ENCODE measurements at places on chromosomes 7 and 10.

GRCh38 chr7:28033386-28033785, 147.2 kb downstream of the JAZF1 start:
- no peak for DNase-seq

DNA sequence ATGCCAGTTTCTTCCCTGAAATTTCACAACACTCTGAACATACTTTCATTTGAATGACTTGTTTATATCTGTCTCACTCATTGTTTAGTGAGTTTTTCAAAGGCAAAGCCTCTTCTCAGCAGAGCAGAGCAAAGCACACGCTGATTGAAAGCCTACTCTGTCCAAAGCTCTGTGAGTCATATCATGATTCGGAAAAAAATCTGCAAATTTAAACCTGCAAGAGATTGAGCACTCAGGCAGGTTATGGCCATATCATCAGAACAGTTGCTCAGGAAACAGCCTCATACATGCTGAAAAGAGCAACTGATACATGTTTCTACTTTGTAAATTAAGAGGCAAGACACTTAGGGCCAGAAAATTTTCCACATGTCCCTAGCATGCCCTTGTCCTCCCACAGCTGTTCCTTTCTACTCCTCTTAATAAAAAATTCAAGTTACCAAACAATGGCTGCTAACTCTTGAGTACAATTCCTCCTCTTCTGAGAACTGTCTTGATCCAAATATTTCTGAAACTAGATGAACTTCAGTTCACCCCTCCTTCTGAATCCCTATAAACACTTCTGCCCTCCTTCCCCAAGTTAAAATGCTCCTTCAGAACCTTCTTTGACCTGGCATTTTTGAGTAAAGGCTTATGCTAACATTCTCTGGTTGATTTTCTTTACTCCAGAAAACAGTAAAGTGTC, 140.6 kb upstream of the HPS1 start:
- no peak for DNase-seq

- no peak for DNase-seq
Observed at GRCh38 chr10:35644050-35644950, 2.2 kb upstream of the FZD8 start.

DNA sequence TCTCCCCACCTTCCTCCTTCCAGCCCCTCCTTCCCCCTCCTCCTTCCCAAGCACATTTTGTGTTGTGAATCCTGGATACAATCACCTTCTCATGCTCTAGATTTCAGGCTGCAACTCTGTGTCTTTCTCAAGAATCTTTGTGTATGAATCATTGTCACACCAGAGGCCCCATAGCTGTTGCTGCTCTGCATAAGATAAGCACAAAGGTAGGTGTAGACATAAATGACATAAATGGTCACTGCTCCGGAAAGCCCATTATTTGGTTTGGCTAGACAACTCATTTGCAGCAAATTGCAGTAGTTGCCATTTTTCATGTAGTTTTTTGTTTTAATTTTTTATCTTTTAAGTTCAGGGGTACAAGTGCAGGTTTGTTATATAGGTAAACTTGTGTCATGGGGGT, 216.3 kb upstream of the NRP1 start:
- no peak for DNase-seq

GRCh38 chr10:28962768-28963167, 285.4 kb downstream of the BAMBI start:
- no peak for DNase-seq

DNA sequence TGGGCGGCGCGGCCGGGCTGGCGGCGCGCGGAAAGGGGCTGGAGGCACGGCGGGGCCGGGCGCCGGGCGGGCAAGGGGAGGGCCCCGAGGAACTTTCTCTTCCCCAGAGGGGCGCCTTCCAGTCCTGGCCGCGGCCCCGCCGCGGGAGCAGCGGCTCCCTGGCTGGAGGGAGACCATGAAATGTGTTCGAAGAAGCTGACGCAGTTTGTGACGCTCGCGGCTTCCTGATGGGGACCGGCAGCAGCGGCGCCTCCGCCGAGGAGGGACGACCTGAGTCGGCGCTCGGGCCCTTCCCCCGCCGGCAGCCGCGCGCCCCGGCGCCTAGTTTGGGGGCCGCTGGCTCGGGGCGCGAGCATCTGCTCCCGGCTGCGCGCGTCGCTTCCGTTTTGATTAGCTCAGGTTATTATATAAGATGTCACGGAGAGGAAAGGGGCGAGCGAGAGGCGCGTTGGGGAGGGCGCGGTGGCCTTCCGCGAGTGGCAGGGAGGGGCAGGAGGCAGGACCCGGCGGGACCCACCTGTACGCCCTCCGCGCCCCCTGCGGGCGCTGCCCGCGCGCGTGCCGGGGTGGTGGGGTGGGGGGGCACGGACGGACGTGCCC, 57.1 kb upstream of the PCGF5 start:
- DNase-seq, result peak; percentile 41

GRCh38 chr7:104862719-104863118, 151.3 kb upstream of the KMT2E start:
- DNase-seq, result no peak

DNA sequence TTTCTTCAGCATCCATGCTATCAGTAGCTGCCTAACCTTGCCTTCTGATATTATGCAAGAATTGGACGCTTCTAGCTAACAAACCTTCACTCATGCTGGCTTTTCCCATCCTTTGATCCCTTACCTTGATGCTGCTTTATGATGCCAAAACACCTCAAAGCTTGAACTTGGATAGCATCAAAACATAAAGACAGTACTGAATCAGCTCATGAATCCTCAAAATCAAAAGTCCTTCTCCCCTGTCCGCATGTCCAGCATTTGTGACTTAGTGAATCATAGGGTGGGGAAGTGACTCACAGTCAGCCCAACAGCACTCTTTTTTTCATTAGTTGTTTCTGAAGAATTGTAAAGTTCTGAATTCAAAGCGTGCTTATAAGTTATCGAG, 89.5 kb upstream of the PIK3CG start:
- no peak for DNase-seq

DNA sequence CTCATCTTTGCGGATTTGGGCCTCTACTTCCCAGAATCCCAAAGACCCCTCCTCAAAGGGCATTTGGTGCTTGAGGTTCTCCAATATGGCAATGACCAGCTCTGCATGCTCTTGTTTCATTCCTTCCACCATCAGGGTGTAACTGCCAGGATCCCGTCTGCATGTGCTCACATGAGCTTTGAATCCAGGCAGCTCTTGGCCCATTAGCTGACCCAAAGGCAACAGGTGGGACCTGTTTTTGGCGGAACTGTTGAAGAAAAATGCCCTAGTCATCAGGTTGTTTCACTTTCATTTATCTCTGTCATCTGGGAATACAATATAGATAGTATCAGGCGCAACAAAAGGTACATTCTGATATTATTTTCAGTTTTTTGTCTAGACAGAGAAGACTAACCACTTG, 159.1 kb upstream of the TCF7L2 start:
- no peak for DNase-seq

DNA sequence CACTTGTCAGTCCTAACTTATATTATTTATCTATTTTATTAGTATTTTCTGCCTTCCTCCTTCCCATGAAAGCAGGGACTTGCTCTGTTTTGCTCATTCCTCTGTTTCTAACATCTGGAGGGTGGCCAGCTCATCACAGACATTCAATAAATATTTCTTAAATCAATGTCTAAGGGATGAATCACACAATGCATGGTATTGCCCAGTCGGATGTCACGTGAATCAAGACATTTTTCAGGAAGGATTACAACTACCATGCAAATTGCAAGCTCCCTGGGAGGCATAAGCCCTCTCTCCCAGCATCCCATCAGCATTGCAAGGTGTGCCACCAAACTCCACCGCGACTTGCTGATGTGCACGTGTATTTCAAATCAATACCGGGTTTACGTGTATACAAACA, 146.6 kb upstream of the RNF32 start:
- no peak for DNase-seq

DNA sequence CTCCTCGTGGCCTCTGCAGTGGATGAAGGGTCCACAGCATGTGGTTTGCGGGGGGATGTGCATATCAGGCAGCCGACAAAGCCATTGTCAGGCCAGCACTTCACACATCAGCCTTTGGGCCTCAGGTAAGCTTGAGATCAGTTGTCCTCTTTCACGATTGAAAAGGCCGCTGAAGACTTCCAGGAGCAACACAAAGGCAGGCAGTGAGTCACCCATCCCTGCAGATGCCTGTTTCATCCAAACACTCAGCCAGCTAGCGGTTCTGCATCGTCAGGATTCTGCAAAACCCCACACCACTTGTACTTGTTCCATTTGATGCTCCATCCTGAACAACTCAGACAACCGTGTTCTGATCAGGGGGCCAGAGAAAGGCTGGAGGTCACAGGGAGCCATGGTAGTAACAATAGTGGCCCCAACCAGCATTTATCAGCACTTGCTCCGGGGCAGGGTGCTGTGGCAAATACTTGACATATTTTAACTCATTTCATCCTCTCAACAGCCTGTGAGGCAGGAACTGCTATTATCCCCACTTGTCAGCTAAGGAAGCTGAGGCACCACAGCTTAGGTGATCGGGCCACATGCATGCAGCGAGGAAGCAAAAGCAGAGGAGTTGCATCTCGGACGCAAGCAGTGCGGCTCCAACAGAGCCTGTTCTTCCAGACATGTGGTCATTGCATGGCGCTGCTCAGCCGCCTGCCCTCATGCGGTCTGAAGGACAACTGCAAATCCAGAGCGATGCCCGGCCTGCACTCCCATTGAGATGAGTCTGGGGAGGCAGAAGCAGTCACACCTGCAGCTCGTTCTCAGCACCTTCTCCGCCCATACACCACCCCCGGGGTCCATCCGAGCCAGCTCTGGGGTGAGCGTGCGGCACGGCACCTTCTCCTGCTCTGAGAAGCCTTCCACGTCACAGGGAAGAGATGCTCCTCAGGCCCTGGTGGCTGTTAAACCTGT, 144.9 kb downstream of the PAXIP1 start:
- DNase-seq, result no peak

GRCh38 chr7:129401967-129402860, 32.0 kb upstream of the STRIP2 start:
- DNase-seq, result no peak

DNA sequence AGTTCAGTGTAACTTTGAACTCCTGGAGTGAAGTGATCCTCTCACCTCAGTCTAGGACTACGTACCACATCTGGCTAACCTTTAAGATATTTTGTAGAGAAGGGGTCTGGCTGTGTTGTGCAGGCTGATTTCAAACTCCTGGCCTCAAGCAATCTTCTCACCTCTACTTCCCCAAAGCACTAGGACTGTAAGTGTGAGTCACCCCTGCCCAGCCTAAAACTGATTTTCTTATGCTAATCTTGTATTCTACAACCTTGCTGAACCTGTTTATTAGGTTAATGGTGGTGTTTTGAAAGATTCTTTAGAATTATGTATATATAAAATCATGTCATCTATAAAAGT, 58.0 kb downstream of the LCOR start:
- no peak for DNase-seq

GRCh38 chr10:32379318-32379949, 32.5 kb upstream of the EPC1 start:
- DNase-seq, result no peak

- no peak for DNase-seq
Observed at GRCh38 chr7:36127075-36127740, 25.8 kb upstream of the EEPD1 start.

- no peak for DNase-seq
Observed at GRCh38 chr7:137882261-137882668, 35.5 kb upstream of the DGKI start.

GRCh38 chr10:31586723-31587638, 268.0 kb downstream of the ZEB1 start:
- DNase-seq, result no peak

- no peak for DNase-seq
Observed at GRCh38 chr7:133997463-133997862, 129.7 kb upstream of the LRGUK start.

DNA sequence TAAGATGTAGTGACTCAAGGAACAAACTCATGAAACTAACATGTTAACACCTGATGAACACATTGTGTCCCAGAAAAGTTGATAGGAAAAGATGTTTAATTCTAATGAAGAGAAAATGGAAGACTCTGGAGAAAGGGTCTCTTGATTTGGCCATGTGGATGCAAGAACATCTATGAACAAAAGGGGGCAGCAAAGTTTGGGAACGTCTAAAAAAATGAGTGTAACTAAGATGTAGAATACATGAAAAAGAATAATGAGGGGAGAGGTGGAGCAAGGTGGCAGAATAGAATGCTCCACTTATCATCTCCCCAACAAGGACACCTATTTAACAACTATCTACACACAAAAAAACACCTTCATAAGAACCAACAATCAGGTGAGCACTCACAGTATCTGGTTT, 805.1 kb downstream of the TNS3 start:
- no peak for DNase-seq

DNA sequence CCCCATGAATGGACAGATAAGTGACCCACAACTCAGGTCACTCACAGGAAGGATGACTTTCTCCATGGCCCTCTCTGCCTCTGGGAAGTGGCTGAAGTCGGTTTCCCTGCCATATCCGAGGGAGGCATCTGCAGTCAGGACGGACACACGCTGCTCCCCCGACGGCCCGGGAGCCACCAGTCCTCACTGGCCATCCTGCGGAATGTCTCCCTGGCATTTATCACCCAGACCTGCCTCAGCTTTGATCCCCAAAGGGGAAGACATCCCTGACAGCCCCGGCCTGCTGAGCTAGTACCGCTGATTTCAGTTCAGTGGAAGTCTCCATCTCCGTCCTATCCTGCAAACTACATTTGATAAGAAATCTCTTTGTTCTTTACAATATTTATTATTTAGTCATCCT, 339.5 kb upstream of the MKI67 start:
- DNase-seq, result no peak

DNA sequence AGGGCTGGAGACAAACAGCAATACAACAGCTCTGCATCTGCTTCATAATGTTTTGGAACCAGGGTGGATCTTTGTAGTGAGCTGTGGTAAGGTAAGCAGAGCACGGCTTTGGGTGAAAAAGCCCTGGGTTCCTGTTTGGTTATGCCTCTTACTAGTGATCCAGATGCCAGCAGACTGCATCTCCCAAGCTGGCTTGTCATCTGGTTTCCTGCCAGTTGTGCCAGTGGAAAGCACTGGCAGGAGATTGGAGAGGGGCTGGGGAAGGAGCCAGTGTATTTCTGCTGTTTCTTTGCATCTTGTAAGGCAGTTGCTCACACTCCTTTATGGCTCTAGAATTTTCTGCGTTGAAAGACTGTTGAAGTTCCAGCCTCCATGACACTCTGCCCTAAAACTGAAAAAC, 137.6 kb downstream of the TSPAN12 start:
- no peak for DNase-seq

DNA sequence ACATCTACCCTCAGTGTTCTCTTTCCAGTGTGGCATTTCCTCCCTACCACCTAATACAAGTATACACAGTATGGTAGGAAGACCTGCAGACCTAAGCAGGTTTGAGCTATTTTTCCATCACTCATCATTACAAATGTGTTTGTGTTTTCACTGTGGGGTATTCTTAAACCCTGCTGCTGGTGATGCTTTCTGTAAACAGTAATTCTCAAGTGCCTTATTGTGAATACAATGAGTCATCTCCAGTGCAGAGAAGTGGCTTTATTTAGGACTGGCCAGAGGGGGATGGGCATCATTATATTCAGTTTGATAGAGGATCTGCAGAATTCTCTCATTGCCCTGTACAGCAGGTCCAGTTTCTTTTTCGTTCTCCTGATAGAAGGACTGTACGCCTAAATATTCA, 63.7 kb downstream of the GRM8 start:
- no peak for DNase-seq
